Ascending aorta (tissue), 2 donors: ENCODE measurements at places on chromosomes 7 and 10.
A peak's percentile ranks its signal among the peaks of the same experiment; 100 is the strongest.

DNA sequence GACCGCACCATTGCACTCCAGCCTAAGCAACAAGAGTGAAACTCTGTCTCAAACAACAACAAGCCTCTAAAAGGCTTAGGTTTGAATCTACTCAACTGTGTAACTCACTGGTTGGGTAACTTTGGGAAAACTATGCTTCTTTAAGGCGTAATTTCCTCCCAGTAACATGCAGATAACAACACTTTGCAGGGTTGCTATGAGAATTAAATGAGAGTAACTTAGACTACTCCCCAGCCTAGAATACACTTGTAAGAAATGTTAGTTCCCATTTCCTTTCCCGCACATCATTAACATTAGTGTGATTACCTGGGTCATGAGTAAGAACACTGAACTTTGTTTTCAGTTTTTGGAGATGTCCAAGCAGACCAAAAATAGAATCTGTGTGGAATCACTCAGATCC is 5.4 kb upstream of the MYPN start:
- DNase-seq, result no peak

DNA sequence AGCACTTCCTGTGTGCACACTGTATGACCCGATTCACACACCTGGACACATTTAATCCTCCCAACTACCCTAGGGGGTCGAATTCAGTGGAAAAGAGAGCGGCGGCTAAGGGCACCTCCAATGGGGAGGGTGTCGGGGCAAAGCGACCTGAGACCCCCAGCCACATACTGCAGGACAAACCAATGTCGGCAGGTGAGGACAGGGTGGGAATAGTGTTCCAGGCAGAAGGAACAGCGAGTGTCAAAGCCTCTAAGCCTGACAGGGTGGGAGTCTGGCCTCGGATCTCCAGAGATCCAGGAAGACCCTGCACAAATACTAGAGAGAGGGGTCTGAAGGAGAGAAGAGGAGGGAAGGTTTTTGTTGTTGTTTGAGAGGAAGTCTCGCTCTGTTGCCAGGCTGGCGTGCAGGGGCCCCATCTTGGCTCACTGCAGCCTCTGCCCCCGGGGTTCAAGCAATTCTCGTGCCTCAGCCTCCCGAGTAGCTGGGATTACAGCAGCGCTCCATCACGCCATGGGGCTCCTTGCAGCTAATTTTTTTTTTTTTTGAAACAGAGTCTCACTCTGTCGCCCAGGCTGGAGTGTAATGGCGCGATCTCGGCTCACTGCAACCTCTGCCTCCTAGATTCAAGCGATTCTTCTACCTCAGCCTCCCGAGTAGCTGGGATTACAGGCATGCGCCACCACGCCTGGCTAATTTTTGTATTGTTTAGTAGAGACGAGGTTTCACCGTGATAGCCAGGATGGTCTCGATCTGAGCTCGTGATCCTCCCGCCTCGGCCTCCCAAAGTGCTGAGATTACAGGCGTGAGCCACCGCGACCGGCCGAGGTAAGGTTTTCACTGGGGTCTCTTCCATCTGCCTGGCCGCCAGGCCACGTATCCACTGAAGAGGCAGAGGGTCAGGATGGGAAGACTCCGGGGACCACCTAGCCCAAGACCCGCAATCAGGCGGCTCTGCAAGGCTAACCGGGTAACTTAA is 1.2 kb upstream of the ARPC1B start:
- DNase-seq, result no peak

DNA sequence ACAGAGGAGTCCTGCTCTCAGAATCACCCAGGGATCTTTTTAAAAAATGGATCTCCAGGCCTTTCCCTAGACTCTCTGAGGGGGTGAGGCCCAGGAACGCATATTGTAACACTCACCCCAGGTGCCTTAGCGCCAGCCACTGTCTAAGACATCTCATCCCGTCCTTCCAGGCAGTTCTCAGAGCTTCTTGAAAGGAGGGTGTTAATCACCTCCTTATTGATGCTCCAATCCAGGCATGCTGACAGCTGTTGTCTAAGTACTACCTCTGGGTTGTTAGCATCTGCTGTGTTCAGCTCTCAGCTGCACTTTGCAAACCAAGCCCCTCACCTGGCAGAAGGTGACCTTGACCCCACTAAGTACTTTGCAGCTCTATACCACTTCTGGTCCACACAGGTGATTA is 36.0 kb downstream of the KIAA1549 start:
- DNase-seq, result no peak

- no peak for DNase-seq
Observed at GRCh38 chr7:7719236-7719635, 829 bp upstream of the RPA3 start.

- no peak for DNase-seq
Observed at GRCh38 chr7:131011432-131011742, 277.4 kb upstream of the KLF14 start.

DNA sequence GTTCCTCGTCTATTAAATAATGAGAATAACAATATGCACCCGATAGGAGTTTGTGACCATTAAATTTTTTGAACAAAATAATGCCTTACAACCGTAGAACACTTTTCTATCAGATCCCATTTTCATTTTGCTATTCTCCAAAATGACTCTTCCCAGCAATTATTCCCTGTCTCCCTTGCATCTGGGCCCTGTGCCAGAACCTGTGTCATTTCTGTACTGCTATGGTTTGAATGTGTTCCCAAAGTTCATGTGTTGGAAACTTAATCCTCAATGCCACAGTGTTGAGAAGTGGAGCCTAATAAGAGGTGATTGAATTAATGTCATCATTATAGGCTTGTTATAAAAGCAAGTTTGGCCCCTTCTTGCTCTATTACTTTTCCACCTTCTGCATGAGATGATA is 33.2 kb upstream of the SMNDC1 start:
- DNase-seq, result peak; percentile 34

- no peak for DNase-seq
Observed at GRCh38 chr10:31090894-31091607, 59.4 kb upstream of the ZNF438 start.

DNA sequence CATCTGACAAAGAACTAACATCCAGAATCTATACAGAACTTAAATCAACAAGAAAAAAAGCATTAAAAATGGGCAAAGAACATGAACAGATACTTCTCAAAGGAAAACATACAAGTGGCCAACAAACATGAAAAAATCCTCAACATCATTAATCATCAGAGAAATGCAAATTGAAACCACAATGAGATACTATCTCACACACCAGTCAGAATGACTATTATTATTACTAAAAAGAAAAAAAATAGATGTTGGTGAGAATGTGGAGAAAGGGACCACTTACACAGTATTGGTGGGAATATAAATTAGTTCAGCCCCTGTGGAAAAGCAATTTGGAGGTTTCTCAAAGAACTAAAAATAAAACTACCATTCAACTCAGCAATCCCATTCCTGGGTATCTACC is 89.1 kb upstream of the ADO start:
- DNase-seq, result no peak
